ENCODE measurements at places on chromosomes 5 and 9. TPM values are rescaled to one million over a fixed set of nuclear protein-coding genes. Genes with fewer than 3 reads are reported as not detected.

WDR36 gene
- total RNA-seq = 34.4 TPM

WWC1 gene
- total RNA-seq = not detected

PCDH12 gene
- 17.1 TPM for total RNA-seq

COL23A1 gene
- not detected for total RNA-seq

PCDHGC4 gene
- total RNA-seq = 0.44 TPM

ECM2 gene
- not detected for total RNA-seq

SLC31A1 gene
- 19.3 TPM for total RNA-seq

UBE2QL1 gene
- total RNA-seq = not detected

PPP1R2B gene
- total RNA-seq = 0.07 TPM

UGCG gene
- total RNA-seq = 67.7 TPM

TAF11L5 gene
- not detected for total RNA-seq
